ENCODE measurements at places on chromosomes 7 and 10. TPM values are rescaled to one million over a fixed set of nuclear protein-coding genes. Genes with fewer than 3 reads are reported as not detected.

The FAM13C gene
- polyA plus RNA-seq = 89.3 TPM

The BUD23 gene
- polyA plus RNA-seq = 82.9 TPM

The TMEM184A gene
- 0.12 TPM for polyA plus RNA-seq

The POU6F2 gene
- polyA plus RNA-seq = 3.1 TPM

The PIK3CG gene
- polyA plus RNA-seq = not detected

The CRHR2 gene
- 0.42 TPM for polyA plus RNA-seq

The KCP gene
- polyA plus RNA-seq = 0.54 TPM

The MRLN gene
- polyA plus RNA-seq = not detected

The DOCK1 gene
- 2.7 TPM for polyA plus RNA-seq

The HSPB1 gene
- polyA plus RNA-seq = 1.4 TPM

The ODAD2 gene
- not detected for polyA plus RNA-seq

The AS3MT gene
- 16.9 TPM for polyA plus RNA-seq
